ENCODE measurements at places on chromosomes 3 and 15. TPM values are rescaled to one million over a fixed set of nuclear protein-coding genes. Genes with fewer than 3 reads are reported as not detected.

GRCh38 chr3:69130689-69131088 lies 8.3 kb upstream of the LMOD3 start:
- DNase-seq, result no peak

DNA sequence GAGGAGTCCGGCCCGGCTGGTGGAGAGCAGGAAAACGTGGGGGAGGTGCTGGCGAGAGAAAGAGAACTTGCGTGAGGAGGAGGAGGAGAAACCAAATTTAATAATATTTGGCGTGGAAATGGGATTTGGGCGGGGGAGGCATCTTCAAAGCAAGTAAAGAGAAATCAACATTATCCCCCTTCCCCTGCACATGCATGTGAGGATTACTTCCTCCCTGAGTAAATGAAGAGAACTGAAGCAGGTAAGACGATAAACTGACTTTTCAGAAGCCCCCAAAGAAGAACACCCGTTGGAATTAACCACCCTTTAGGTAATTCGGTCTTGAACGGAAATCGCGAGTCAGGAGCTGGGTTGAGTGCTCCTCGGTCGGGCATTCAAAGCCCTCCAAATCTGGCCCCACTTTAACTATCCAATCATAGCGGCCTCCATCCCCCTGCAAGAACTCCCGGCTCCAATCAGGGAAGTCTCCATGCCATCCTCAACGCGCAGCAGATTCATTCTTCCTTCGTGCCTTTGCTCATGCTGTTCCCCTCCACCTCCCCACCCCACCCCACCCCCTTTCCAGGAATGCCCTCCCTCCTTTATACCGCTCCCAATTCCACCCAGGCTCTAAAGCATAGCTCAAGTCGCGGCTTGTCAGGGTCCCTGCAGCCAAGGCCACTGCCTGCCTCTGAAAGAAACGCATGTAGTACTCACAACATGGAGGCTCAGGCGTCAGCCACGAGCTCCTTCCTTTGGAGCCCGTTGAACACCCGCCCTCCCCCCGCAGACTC lies 545 bp upstream of the RFX7 start:
- peak; percentile 88 for DNase-seq

DNA sequence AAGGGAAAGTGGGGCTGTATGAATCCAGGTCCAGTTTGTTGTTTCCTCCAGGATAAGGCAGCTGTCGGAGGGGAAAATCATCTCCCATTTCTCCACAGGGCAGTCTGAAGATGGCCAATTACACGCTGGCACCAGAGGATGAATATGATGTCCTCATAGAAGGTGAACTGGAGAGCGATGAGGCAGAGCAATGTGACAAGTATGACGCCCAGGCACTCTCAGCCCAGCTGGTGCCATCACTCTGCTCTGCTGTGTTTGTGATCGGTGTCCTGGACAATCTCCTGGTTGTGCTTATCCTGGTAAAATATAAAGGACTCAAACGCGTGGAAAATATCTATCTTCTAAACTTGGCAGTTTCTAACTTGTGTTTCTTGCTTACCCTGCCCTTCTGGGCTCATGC lies 911 bp downstream of the CCRL2 start:
- no peak for DNase-seq

Gene CTXN2
- polyA plus RNA-seq, result not detected

Gene GP5
- not detected for polyA plus RNA-seq

Gene CFAP161
- polyA plus RNA-seq, result not detected

Gene TUSC7
- not detected for polyA plus RNA-seq

Gene CHCHD6
- polyA plus RNA-seq, result 42.3 TPM
